Skeletal muscle cell (primary cell): ENCODE measurements at places on chromosomes 5 and 9.

- DNase-seq: no peak
Measured at GRCh38 chr9:136403915-136404800, 4.2 kb upstream of the SNAPC4 start.

GRCh38 chr5:83142526-83142925 lies 65.2 kb downstream of the XRCC4 start:
- DNase-seq: no peak

DNA sequence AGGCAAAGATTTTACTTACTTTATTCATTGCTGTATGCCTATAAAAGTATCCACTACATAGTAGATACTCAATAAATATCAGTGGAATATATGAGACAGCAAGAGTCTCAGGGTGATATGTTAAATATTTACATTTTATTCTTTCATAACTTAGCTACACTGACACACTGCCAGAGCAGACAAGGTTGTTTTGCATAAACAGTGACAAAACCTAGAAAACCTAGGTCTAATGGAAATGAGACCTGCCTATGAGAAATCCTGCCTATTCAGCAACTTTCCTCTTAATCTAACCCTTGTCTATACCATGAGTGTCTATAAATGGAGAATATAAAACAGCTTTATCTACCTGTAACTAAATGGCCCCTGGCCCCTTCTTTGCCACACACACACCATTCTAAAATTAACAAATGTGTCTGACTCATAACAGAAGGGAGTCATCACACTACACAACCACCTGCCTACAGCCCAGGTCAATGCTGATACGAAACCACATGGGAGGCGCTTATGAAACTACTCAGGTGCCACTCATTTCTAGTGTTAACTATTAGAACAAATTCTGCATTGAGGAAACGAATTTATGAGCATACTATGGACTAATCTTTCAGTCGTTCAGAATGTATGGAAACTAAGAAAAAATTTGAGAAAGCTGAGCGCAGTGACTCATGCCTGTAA lies 60.3 kb downstream of the UBAP2 start:
- no peak for DNase-seq

DNA sequence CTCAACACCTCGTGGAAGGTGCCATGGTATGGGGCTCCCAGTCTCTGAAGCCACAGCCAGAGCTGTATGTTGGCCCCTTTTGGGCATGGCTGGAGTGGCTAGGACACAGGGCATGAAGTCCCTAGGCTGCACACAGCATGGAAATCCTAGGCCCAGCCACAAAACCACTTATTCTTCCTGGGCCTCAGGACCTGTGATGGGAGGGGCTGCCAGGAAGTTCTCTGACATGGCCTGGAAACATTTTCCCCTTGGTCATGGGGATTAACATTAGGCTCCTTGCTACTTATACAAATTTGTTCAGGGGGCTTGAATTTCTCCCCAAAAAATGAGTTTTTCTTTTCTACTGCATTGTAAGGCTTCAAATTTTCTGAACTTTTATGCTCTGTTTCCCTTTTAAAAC lies 2091.2 kb upstream of the ACO1 start:
- no peak for DNase-seq

DNA sequence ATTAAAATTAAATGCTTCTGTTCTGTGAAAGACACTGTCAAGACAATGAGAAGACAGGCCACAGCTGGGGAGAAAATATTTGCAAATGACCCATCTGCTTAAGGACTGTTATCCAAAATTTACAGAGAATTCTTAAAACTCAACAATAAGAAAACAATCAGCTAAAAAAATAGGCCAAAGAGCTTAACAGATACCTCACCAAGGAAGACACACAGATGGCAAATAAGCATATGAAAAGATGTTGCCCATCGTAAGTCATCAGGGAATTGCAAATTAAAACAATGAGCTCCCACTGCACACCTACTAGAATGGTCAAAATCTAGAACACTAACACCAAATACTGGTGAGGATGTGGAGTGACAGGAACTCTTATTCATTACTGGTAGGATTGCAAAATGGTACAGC lies 10.3 kb downstream of the WNK2 start:
- DNase-seq: no peak

DNA sequence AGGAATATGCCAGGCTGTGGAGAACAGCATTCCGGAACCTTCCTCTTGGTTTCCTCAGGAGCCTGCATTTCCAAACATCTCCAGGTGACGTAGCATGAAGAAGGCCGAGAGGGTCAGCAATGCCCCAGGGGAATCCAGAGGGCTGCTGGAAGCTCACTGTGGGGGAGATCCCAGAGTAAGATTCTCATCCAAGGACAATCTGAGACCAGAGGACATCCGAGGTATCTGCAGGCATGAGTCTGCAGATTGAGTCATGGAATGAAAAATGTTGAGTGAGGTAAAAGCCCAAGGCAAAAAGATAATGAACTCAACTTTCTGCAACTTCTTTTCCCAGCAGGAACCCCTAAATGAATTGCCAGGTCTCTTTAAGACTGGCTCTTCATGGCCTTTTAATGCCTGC lies 73.5 kb downstream of the KIF4B start:
- DNase-seq: no peak

DNA sequence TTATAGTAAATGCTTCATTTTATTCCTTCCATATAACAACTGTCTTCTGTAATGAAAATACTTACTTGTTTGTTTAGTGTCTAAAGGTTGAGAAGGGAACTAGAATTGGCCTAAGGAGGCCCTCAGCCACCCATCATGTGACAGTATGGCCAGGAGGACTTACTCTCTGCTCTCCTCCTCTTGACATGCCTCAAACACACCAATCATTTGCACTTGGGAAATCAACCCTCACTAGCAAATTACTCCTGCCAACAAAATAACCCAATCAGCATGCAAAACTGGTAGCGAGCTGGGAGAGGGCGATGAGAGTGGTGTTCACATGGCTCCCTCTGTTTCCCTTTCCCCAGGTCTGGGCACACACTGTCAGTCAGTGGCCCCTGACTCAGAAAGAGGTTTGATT lies 58.6 kb upstream of the MEF2C start:
- no peak for DNase-seq

GRCh38 chr9:92986176-92987119 lies 39.1 kb downstream of the FGD3 start:
- DNase-seq: no peak

GRCh38 chr9:35114113-35114839 lies 1.4 kb downstream of the ATOSB start:
- DNase-seq: peak; percentile 92

- DNase-seq: no peak
Measured at GRCh38 chr5:99587983-99588382, 659.2 kb upstream of the CHD1 start.

DNA sequence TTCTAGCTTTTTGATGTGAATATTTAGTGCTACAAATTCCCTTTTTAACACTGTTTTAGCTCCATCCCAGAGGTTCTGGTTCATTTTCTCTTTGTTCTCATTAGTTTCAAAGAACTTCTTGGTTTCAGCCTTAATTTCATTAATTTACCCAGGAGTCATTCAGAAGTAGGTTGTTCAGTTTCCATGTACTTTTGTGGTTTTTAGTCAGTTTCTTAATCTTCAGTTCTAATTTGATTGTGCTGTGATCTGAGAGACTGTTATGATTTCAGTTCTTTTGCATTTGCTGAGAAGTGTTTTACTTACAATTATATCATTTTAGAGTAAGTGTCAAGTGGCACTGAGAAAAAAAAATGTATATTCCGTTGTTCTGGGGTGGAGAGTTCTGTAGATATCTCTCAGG lies 240.1 kb upstream of the RASA1 start:
- no peak for DNase-seq

GRCh38 chr5:76371960-76372322 lies 31.1 kb upstream of the IQGAP2 start:
- no peak for DNase-seq

DNA sequence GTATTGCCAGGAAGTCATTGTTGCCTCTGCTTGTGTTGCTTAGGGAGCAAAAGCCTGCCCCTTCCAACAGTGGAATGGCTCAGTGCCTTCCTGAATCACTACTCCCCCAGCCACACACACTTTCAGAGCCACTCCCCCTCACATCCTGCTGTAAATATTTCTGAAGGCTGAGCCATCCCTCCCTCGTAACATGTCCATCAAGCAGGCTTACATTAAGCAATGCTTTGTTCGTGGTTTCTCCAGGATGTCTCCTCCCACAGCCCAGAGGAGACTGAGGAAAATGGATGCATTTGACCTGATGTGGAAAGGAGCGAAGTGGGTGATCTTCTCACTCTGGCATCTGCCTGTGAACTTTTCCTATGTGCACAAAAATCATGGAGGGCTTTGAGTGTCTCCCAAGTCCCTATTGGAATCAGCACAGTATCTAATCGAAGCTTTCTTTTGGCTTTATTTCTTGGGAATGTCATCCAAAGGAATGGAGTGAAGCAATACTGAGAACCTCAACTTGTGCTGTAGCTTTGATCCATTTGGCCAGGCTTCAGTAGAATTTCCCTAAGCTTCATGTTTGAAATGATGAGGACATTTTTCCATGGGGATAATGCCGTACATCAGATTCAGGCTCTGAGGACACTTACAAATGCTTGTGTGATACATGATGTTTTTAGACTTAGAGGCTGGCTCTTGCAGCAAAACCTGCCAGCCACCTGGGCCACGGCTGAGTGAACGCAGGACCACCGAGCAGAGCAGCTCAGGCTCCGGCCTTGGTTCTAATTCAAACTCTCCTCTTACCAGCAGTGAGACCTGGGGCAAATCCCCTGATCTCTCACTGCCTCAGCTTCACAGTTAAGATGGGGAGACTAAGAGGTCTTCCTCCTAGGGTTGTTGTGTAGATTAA lies 389.1 kb downstream of the ENC1 start:
- peak; percentile 96 for DNase-seq

DNA sequence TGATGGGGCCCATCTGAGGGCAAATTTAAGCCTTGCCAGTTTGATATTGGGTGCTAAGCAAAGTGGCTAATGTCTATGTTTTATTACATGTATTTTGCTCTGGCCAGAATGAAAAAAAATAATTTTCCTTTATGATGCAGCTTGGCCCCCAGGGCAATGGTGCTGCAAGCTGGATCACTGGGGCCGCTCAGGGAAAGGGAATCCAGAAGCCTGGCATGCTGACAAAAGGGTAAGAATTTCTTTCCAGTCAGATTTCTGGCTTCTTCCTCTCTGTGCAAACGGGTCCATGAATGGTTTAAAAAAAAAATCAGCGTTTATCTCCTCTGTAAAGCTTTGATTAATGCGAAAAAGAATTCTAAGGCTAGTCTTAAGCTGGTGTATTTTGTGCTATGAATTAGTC lies 138.4 kb downstream of the MAPKAP1 start:
- DNase-seq: no peak

DNA sequence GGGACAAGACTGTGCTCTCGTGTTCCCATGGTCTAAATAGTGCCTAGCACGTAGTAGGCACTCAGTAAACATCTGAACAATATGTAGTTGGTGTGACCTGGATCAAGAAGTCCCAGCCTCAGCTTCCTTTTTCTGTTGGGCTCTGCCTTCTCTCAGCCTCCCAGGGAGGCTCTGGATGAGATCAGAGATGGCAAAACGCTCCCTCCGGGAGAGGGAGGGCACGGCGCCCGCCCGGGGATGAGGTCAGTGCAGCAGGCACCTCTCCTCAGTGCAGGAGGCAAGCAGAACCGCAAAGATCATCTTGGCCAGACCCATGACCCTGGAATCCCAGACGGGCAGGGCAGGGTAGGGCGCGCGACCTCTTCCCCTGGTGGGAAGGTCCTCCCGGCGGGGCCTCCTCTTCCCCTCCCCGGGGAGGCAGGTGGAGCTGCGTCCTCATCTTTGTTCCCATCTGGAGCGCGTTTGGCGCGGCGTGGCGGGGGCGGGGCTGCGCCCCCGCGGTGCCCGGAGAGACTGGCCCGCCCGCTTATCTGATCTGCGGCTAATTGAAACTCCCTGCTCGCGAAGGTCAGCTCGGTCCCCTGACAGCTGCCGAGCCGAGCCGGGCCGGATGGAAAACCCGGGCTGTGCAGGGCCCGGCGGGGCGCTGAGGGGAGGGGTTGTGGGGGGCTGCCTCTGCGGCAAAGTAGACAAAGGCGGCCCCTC lies 60.9 kb downstream of the CXXC5 start:
- DNase-seq: peak; percentile 32

DNA sequence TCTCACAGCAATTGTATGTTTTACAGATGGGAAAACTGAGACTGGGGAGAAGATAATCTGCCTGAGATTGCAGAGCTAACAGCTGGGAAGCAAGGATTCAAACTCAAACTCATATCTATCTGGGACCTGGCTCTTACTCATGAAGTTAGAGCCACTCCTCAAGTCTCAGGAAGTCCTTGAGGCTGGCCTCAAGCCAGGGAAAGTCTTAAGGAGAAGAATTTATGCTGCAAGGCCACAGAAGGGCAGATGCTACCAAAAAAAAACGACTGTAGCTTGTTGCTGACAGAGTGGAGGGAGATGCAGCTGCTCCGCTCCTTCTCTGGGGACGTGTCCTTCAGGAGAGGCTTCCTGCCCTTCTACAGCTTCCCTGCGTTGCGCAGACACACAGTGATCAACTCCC lies 39.8 kb downstream of the BARHL1 start:
- peak; percentile 51 for DNase-seq

DNA sequence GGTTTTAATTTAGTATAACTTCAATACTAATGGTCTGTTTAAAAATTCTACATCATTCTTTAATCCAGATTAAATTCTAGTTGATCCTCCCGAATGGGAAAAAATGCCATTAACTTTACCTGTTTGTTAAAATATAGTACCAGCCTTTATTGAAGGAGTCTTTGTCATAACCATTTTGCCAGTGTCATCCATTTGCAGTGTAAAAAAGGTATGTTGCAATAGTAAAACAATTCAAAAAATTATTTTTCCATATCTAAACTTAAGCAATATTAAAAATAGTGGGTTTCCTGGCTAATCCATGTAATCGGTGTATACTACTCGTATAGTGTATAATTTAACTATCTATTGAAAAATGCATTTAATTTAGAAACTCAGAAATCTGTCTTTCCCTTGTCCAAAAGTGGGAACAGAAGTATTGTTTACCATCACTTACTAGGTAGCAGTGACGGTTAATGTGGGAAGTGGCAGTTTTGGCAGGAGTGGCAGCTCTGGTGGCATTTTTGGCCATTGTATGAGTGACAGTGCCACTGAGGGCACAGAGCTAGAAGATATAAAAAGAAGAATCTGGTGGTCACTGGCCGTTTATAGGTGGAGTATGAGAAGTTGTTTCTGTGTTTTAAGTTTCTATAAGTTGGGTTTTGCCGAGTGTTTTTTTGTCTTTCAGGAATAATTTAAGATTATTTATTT lies 1.9 kb downstream of the AP3S1 start:
- DNase-seq: no peak

- DNase-seq: peak; percentile 47
Measured at GRCh38 chr5:173753307-173754168, 134.6 kb upstream of the CPEB4 start.

GRCh38 chr9:135000647-135001245 lies 83.0 kb upstream of the FCN1 start:
- no peak for DNase-seq
